Fibroblast of skin of scalp (primary cell): ENCODE measurements at places on chromosomes 4 and X.

- DNase-seq: no peak
Observed at GRCh38 chr4:4752576-4753401, 106.7 kb upstream of the MSX1 start.

GRCh38 chrX:73855546-73855945, 292.5 kb downstream of the CHIC1 start:
- DNase-seq: peak; percentile 62

- DNase-seq: no peak
Observed at GRCh38 chr4:42678512-42678911, 21.6 kb upstream of the ATP8A1 start.

DNA sequence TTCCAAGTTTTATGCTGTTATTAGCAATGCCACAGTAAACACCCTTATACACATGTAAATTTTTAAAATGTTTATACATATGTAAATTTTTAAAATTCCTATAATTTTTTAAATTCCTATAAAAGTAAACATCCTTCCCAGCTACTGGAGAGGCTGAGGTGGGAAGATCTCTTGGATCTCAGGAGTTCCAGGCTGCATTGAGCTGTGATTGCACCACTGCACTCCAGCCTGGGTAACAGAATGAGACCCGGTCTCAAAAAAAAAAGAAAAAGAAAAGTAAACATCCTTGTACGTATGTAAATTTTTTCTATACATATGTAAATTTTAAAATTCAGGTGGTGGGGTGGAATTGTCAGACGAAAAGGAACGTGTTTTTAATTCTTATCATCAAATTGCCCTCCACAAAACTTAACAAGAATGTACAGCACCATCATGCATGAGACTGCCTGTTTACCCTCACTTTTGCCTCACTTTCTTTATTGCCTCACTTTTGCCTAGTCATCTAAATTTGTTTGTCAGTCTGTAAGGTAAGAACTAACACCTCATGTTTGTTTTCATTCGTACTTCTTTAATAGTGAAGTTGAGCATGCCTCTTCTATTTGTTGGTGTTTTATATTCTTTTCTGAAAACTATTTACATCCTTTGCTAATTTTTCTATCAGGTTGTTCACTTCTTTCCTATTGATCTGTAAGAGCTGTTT, 8.0 kb downstream of the SLC7A3 start:
- DNase-seq: no peak

- DNase-seq: no peak
Observed at GRCh38 chr4:176358083-176358469, 38.3 kb downstream of the SPCS3 start.

GRCh38 chrX:71493111-71493613, 39.7 kb upstream of the OGT start:
- DNase-seq: no peak

- peak; percentile 66 for DNase-seq
Observed at GRCh38 chr4:157992038-157992705, 180.7 kb downstream of the GASK1B start.

DNA sequence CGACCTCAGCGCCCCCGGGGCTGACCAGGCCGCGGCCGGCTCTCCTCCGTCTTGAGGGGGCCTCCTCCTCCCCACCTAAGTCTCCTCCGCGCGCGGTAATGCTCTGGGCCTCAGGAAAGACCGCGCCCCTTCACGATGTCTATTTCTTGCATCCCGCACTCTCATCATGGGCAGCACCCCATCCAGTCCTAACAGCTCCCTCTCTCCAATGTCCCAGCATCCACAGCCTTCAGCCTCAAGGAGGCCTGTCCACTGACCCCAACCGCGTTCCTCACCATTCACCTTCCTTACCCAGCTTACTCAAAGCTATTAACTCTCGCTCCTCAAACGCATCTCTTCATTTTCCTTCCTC, 77.5 kb downstream of the MAGED4 start:
- peak; percentile 1 for DNase-seq

DNA sequence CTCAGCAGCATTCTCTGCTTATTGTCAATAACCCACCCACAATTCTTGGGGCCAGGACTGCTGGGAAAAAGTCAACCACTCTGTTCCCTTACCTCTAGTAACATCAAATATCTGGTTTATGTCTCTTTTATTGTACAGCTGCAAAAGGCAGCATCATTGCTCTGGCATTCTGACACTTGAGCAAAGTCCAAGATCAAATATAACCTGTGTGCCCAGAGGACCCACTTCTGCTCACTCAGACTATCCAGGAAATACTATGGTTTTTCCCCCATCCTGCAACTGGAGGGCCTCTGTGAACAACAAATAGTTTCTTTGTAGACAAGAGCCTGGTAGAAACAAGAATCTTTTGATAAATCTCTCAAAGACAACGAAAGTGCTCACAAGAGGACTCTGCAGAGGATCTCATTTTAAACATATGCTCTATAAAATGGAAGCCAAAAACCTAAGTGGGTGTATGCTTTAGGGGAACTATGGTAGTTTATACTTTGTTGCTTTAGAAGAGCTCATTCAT, 154.7 kb downstream of the RAB28 start:
- DNase-seq: no peak

DNA sequence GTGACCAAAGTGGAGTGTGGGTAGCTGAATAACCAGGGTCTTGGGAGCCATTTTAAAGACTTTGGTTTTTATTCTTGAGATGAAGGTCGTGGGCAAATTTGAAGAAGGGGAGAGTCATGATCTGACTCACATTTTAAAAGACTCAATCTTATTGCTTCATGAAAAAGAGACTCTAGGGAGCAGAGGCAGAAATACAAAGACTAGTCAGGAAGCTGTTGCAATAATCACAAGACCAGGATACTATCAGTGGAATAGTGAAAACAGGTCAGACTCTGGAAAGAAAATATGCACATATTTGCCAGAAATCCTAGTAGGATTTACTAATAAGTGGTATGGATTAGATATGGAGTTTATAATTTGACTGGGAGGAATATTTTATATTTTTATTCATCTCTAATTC, 448.4 kb downstream of the RAPGEF2 start:
- DNase-seq: no peak
